ENCODE measurements at places on chromosomes 11 and 22.

- no peak for ATAC-seq
These were observed 1001.7 kb downstream of the BRD1 start for GRCh38 chr22:48825802-48826520.

DNA sequence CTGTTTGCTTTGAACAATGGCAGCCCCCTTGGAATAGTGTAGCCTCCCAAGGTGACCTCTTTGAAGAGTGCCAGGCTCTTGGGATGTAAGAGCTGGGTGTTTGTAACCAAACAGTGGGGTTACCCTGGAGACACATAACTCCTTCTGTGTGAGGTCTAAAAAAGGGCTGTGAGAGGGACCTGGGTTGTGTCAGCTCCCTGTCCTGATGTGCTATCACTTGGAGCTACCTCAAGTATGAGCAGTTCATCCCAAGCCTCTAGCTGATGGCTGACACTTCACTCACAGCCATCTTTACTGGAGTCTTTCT is 40.2 kb downstream of the TSPAN18 start:
- ATAC-seq = no peak

DNA sequence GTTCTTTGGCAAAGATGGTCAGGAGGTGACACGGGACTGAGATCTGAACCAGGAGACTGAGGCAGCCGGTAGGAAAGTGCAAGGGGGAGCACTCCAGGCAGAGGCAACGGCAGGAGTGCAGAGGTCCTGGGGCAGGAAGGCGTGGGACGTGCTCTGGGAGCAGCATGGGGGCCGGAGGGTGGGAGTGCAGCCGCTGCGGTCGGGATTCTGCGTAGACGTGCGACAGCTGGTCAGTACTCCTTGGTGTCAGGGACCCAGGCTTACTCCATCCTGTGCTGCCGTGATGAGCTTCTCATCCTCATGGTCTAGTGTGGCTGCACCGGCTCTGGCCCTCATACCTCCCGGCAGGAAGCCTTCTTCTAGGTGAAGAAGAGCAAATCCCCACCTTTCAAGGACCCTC is 16.9 kb upstream of the TRMU start:
- no peak for ATAC-seq

DNA sequence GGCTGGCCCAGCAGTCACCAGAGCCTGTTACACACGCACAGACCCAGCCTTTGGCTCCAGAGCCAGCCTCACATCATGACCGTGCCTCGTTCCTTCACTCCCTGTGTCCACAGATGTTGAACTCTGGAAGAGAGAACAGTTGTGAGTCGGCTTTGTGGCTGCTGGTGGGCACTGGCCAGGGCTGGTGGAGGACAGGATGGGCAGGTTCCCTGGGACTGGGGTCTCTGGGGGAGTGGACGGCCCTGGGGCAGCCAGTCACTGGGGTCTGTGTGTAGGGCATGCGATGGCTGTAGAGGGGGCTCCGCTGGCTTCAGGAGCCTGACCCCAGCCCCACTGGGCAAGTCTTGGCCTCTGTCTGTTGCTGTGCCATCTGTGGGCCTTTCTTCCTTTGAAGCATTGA is 1070.1 kb downstream of the BRD1 start:
- ATAC-seq = no peak

- no peak for ATAC-seq
These were observed 14.8 kb downstream of the TMEM216 start for GRCh38 chr11:61406991-61407728.

GRCh38 chr22:36610567-36610966 is 81.6 kb upstream of the EIF3D start:
- no peak for ATAC-seq

DNA sequence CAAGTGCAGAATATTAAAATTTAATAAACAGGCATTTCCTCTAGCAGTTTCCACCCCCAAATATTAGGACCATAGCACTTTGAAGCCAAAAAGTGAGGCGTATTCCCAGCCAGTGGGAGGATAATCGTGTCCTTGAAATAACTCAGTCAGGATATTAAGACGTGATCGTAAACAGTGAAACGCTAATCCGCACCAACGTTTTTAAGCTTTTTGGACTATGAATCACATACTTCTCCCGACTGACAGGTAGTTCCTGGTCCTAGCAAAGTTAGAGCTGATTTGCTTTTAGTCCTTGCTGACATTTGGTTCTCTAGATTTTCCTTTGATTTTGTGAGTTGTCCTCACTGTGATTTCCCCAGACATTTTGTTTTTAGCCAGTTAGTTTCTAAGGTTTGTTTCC is 197.1 kb upstream of the ARHGAP20 start:
- ATAC-seq = peak; percentile 80

GRCh38 chr22:50218153-50218995 is 17.6 kb downstream of the SELENOO start:
- peak; percentile 4 for ATAC-seq

DNA sequence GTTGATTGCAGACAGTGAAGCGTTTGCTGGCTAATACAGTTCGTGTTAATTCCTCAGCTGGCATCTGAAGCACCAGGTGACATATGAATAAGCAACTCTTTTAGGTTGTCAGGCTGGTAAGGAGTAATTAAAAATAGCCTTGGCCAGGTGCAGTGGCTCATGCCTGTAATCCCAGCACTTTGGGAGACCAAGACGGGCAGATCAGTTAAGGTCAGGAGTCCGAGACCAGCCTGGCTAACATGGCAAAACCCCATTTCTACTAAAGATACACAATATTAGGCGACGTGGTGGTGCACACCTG is 74.9 kb downstream of the CECR2 start:
- no peak for ATAC-seq

- ATAC-seq = no peak
These were observed 189.0 kb upstream of the SYT13 start for GRCh38 chr11:45475173-45475572.

- ATAC-seq = peak; percentile 18
These were observed 14.9 kb downstream of the RAC2 start for GRCh38 chr22:37229012-37229804.

GRCh38 chr11:50182486-50182885 is 149.8 kb downstream of the OR4C45 start:
- no peak for ATAC-seq

DNA sequence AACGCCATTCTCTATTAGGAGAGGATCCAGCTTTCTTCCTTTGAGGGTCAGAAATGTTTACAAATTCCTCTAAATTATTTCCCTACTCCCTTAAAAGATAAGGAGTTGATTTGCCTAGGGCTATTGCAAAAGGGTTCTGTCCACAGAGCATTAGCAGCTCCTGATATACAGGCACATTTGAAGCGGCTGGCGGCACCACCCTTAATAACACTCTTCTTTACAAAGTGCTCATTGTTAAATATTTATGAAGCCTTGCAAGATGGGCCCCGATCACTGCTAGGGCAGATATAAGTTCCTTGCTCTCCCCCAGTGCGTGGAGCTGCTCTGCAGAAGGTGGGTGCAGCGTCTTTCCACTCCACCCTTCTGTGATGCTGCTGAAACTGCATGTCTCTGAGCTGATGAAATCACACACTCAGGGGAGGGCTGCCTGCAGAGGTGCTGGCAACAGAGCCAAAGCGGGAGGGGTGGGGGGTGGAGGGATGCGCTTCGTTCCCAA is 116.7 kb upstream of the NTM start:
- ATAC-seq = no peak

GRCh38 chr11:3106736-3107524 is 49.7 kb upstream of the CARS1 start:
- no peak for ATAC-seq

DNA sequence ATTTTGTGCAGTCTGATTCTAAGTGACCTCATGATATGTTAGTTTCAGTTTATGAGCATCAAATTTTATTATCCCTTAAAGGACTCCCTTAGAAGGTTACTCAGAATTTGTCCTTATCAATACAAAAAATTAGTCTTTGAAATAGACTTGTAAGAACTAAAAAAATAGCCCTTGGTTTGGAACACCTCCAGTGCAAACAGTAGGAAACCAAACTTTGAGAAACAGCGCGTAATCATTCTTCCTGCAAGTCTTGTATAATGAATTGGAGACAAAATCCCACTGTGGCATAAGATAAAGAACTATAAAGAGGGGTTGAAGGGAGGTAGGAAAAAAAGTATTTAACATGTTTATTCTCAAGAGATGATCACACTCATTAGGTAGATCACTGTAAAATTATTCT is 10.8 kb upstream of the MSANTD4 start:
- ATAC-seq = no peak

DNA sequence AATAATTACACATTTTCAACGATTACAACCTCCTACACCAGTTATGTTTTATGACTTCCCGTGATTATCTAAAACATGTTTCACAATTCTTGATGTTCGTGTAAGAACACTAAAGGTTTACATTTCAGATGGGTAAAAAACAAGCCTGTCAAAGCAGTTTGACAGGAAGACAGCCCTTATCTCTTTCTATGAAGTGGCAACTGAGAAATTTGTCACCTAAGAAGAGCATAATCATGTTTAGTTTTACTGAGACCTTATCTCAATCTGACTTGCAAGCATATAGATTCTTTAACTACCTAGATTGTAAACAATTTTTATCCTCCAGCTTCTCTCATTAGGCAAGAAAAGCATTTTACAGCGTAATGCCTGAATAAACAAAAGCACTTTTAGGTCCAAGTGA is 218.4 kb upstream of the ZBED5 start:
- no peak for ATAC-seq

DNA sequence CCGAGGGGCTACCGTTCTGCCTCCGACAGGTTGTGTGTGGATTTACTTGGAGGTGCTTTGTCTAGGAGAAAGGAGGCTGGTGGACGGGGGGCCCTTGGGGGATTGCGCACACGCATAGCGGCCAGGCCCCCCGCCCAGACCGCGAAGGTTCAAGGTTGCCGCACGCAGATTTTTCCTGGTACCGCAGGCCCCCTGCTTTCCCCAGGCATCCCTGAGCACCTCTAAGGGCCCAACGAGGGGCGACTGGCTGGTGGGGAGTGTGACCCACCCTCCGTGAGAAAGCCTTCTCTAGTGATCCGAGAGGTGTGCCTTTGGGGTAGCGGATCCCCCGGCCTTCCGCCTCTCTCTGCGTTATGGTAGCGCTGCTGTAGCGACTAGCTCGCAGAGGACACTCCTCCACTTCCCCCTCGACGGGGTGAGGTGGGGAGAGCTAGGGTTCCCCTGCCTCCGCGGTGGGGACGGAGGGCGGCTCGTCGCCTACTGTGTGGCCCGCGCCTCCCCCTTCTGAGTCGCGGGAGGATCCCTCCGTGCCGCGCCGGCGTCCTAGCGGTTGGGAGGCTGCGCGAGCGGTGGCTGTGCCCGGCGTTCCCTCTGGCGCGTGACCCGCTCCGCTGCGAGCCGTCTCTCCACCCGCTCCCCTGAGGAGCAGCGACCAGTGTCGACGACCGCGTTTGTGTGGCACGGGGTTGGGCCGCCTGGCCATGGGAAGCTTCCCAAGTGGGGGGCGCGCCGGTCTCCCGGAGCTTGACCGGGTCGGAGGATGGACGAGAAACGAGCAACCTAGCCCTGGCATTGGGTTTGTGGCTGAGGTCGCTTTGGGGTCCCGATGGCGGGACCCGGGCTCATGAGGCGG is 3900.0 kb upstream of the OR11H1 start:
- ATAC-seq = peak; percentile 26

DNA sequence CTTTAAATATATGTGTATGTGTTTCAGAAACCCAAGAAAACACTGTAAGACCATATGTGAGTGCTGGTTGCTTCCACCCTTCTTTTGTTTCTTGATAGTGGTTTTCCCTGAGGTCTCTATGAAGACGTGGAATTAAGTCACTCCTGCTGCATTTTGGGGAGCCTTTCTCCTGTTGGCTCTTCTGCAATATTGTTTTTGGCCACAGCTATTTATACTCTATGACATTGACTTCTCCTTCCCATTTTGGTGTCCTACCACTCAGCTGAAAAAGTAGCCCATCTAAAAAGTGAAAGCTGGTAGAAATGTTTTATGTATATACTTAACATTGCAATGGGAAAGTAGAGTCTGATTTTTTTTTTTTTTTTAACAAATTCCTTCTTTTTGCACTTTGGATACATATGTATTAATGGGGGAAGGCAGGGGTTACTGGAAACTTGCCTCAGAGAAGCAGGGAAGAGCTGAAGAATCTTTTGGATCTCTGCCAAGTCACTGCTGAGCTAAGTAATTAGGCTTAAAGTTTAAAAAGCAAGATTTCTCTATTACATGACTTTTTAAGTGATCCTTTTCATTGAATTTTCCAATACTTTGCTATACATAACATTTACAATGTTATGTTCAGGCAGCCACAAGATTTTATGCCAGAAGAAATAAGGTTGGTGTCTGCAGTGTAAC is 1.8 kb downstream of the TTC17 start:
- ATAC-seq = no peak

DNA sequence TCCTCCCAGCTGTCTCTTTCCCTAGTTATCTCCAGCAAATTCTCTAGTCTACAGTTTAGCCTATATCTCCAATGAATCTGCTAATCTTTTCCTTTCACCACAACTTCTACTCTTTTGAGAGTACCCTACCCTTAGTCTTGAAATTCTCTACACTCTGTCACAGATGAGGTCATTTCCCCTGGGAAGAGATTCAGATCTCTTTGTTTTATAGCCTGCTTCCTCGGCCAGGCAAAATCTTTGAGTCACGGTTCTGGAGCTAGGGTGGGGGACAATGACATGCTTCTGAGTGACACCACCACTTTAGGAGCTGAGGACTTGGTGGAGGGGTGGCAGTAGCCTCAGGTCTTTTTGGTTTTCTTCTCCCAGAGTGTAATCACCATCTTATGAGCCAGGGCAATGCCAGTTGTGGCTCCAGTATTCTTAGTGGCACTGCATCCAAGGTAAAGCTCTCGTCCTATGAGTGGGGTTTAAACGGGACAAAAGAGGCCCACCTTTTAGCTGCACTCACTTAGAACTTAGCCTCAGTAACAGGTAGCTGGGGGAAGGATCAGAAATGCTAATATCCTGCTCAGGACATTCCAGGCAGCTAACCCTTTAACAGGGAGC is 98.5 kb upstream of the RRM1 start:
- no peak for ATAC-seq

DNA sequence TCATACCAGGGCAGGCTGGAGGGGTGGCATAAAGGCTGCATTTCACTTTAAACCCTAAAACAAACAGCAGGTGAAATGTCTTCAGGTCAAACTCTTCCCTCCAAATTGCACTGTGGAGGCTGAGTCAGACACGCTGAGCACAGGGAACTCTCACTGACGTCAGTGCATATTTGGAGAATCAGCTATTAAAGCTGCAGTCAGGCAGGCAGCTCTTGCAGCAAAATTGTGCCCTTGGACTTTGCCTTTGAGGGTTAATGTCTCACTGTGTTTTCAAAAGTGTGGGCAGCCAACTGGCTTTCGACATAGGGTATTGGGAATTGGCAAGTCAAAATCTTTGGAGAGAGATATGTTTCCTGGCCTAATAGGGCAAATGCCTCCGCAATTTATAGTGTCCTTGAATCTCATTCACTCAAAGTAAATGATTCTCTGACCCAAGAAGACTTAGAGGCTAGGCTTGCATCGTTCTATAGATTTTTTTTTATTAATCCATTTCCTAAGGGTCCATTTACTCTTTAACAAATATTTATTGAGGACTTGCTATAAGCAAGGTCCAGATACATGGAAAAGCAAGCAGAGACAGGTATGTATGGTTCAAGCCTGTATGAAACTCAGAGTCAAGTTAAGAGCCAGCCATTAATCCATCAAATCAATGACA is 27.7 kb upstream of the SMCO4 start:
- peak; percentile 84 for ATAC-seq

DNA sequence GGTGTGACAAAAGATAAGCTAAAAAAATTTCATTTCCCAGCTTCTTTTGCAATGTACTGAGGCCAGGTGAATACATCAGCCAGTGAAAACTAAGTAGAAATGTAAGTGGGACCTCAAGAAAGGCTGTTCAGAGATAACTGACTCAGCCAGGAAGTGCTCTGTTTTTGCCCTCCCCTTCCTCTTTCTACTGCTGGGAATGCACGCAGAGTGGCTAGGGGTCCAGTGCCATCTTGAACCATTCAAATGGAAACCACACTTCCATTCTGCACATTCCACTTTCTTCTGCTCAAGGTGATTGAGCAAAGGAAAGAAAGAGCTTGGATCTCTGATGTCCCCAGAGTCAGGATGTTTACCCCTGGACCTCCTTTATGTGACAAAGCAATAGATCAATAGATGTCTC is 27.8 kb upstream of the LMO2 start:
- no peak for ATAC-seq

All from esophagus mucosa (tissue), 1 donor.